AG04449 (cell line): ENCODE measurements at places on chromosomes 13 and 19.

GRCh38 chr19:2912306-2912705 is 11.6 kb downstream of the ZNF57 start:
- no peak for DNase-seq

- DNase-seq: no peak
These were observed 28.5 kb downstream of the SAFB start for GRCh38 chr19:5651361-5651760.

DNA sequence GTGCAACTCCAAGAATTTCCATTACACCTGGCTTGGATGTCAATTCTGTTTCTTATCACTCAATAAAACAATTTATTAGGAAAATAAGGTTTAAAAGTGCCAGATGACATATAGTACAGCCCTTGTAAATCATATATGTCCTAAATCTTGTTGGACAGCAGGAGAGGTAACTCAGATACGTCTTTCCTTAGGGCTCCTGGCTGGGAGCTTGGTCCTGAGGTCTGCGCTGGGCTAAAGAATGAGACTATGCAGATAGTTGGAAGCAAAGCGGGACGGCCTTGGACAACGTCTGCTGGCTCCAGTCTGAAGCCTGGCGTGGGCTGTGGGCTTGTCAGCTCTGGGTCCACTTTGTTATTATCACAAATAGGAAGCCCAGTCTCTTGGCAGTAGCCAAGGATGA is 377.0 kb downstream of the DLEU7 start:
- DNase-seq: no peak

DNA sequence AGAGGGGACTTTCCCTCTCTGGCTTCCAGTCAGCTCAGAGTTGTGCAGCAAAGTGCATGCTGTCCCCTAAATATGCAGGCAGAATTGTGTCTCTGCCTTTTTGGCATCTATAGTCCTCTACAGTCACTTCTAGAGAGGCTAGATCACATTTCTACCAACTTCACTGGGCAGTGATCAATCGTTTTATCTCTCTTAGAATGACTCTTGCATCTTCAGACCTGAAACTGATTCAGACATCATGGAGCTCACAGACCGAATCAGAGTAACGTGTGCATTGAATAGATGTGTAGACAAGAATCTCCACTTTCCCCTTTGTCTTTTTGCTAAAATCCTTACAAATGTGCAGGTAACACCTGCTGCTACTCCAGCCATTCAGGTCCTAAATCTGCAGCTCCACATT is 6.2 kb downstream of the ZNF253 start:
- no peak for DNase-seq

- DNase-seq: no peak
These were observed 666 bp downstream of the CELF5 start for GRCh38 chr19:3225169-3225485.

DNA sequence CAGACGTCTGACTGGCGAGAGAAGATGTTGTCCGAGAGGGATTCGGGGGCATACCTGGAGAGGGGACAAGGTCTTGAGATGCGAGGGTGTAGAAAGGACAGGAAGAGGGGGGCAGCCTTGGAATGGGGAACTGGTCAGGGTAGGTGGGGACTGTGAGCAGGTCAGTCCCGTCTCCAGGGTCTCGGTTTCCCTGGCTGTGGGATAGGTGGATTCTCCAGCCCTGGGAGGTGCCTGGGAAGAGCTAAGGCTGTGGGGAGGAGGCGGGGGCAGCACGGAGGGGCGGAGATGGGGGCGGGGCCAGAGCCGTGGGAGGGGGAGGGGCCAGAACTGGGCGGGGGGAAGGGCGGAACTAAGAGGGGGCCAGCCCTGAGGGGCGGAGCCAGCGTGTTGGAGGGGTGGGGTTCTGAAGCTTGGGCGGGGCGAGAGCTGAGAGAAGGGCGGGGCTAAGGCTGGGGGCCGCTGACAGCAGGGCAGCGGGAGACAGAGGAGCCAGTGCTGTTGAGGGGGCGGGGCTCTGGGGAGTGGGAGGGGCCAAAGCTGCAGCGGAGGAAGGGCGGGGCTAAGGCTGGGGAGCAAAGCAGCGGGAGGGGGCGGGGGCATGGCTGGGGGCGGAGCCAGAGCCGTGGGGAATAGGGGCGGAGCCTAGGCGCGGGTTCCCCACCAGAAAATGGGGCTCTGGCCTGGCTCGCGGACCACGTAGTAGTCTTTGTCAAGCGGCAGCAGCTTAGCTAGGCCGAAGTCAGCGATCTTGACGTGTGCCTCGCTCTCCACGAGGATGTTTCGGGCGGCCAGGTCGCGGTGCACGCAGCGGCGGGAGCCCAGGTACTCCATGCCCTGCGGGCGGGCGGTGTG is 9.5 kb upstream of the INSL3 start:
- no peak for DNase-seq

DNA sequence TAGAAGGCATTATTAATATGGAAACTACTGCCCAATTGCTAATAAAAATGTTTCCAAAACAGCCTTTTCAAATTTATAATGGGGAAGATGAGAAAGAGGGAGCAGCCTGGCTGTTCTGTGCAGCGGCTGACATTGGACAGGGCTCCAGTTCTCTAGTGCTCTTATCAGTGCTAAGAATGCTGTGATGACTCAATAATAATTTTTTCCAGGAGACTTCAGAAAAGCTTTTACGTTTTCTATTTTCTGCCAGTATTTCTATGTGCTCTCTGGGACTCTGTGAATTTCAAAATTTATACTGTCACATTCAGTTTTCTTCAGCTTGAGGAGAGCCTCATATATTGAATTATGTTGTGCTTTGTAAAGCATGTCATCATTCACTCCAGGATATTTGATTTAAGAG is 209.6 kb downstream of the VWA8 start:
- peak; percentile 9 for DNase-seq

GRCh38 chr19:37309834-37310575 is 60.9 kb upstream of the ZNF527 start:
- no peak for DNase-seq

DNA sequence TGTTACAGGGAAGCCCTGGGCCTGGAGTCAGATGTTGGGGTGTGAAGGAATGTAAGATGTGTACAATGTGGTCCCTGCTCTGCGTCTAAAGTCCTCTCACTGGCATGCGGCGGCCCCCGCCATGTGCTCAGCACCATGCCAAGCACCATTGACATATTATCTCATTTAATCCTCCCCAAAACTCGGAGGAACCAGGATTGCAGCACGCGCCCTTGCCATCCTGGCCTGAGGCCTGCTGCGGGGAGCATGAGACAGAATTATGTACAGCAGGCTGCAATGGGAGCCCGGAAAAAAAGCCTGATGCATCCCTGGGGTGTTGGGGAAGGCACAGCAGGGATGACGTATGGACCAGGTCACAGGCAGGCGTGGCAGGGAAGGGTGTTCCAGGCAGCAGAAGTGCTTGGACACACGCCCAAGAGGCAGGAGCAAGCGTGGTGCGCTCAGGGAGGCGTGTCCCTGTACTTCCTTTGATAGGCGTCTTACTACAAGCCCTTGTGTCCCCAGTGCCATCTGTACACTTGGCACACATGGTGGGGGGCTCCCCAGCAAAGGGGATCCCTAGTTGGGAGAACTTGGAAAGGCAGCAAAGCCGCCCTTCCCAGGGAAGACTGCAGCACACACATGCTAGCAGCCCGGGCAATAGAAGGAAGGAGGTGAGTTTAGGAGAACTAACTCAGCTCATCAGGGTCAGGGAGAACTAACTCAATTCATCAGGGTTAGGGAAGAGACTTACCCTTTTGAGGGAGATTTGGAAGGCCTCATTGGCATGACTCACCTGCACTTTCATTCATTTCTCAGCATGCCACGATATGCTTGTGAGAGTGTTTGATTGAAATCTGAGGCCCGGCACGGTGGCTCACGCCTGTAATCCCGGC is 3.4 kb downstream of the EVI5L start:
- no peak for DNase-seq

- DNase-seq: peak; percentile 91
These were observed 28.0 kb downstream of the RXFP2 start for GRCh38 chr13:31767175-31767900.

- DNase-seq: peak; percentile 88
These were observed 33.2 kb upstream of the KATNAL1 start for GRCh38 chr13:30340331-30341250.

DNA sequence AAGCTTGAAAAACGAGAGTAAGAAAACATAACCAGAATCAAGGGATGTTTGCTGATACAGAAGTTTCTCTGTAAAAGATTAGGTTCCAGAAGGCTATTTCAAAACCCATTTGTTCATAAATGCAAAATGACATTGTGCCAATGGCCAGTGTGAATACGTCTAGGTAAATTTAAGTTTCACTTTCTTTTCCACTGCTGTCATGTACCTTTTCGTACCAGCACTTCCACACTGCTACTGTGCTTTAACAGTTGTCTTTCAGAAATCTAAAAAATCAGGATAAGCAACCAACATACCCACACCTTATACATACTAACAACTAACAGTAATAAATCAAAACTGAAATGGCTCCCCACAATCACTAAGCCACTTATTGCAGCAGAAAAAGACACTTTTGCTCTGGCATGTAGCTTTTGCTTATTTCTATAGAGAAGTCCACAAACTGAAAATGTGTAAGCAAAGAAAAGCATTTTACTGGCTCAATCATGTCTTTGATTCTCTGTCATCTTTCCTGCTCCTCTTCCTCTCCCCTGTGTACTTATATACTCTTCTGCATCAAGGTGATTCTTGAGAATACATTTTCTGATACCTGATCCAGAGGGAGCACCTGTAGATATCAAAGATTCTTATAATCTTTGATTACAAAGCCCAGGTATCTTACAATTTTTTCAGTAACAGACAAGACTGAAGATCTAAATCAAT is 34.3 kb downstream of the ELF1 start:
- DNase-seq: no peak

GRCh38 chr13:49421391-49421790 is 22.5 kb downstream of the CAB39L start:
- no peak for DNase-seq

DNA sequence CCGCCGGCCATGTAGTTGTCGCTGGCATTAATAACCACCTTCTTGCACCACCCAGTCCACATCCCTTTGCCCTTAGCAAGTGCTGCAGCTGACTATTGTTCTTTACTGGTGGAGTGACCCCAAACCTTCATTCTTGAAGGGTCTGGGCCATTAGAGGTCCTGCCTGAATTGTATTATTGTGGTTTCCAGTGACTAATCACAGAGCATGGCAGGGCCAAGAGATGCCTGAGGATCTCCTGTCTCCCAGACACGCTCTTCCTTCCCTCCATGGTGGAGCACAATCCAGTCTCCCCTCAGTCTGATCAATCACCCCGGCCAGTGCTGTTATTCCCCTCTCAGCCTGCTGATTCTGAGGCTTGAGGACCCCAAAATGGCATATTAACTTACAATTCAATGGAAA is 39.0 kb downstream of the C1QTNF9 start:
- no peak for DNase-seq

DNA sequence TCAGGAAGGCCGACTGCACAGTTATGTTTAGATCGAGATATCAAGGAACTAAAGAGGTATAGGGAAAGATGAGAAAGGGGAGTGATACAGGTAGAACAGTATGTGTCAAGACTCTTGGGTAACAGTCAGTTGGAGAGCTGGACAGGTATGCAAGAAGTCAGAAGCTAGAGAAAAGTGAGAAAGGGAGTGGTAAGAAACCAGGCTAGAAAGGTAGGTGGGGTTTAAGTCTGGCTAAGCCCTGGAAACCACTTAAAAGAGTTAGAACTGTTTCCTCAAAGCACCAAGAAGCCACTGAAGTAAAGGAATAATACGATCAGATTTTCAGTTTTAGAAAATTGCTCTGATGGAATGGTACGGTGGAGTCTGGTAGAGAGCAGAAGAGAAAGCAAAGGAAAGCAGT is 196.4 kb downstream of the VWA8 start:
- DNase-seq: no peak

GRCh38 chr13:111005364-111005763 is 90.5 kb upstream of the ANKRD10 start:
- DNase-seq: no peak

DNA sequence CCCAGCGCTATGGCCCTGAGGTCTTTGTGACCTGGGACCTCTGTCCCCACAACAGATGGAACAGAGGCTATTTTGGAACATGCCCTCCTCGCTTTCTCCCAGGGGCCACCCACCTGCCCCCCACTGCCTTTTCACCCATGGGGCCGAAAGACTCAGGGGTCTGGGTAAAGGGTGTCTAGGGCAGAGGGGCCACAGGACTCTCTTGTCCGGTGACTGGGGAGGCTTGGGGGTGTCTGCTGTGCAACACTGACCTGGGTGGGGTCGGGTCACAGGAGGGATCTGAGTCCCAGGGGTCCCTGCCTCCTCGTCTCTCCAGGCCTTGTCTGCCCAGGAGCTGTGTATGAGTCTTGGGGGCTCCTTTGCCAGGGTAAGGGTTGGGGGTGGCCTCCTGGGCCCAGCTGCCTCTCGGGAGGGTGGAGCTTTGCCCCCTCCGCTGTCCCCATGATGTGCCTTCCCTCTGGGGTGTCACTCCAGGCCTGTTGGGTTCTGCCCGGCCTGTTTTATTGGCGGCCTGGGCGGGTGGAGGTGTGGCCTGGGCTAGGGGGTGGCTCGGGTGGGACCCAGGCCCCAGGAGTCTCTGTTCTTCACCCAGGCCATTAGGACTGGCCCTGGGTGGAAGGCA is 2.1 kb downstream of the ARID3A start:
- DNase-seq: no peak

DNA sequence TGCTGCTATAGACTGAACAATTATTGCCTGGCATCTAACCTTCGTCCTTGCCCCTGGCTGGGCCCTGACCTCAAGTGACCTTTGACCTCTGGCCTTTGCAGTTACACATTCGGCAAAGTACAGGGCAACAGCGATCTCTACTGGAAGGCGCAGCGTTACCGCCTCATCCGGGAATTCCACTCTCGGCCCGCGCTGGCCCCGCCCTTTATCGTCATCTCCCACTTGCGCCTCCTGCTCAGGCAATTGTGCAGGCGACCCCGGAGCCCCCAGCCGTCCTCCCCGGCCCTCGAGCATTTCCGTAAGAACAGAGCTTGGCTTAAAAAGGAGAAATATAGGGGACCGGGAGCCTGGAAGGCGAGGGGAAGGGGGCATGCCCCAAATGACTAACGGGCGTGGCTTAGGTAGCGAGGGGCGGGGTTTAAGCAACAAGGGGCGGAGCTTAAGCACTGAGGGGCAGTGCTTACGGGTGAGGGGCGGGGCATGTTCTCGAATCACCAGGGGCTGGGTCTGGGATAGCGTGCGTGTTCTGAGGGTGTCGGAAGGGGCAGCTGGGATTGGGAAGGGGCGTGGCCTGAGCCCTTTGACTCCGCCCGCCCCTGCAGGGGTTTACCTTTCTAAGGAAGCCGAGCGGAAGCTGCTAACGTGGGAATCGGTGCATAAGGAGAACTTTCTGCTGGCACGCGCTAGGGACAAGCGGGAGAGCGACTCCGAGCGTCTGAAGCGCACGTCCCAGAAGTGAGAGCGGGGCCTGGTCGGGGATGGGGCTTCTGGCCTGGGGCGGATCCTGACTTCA is 52.7 kb downstream of the TRPM4 start:
- DNase-seq: no peak
